ENCODE measurements at places on chromosomes 3 and 15. TPM values are rescaled to one million over a fixed set of nuclear protein-coding genes. Genes with fewer than 3 reads are reported as not detected.

- DNase-seq: no peak
- H3K4me3 ChIP-seq: peak overlapping the region; percentile 17
- peak overlapping the region; percentile 37 for H3K27ac ChIP-seq
- peaks cover 15% of the 10 kb centered on the region for H3K36me3 ChIP-seq
- no peaks in the 10 kb centered on the region for H3K27me3 ChIP-seq
These were observed 8.3 kb downstream of the ANXA2 start for GRCh38 chr15:60389261-60390077.

- no peak overlapping the region for H3K4me3 ChIP-seq
- H3K27me3 ChIP-seq: no peaks in the 10 kb centered on the region
- H3K27ac ChIP-seq: no peak overlapping the region
- no peaks in the 10 kb centered on the region for H3K4me1 ChIP-seq
- H3K36me3 ChIP-seq: no peaks in the 10 kb centered on the region
- DNase-seq: no peak
These were observed 169.6 kb downstream of the CFAP20DC start for GRCh38 chr3:58880182-58880581.

GRCh38 chr3:31384117-31384516 is 148.6 kb upstream of the STT3B start:
- no peaks in the 10 kb centered on the region for H3K27me3 ChIP-seq
- H3K27ac ChIP-seq: no peak overlapping the region
- no peak for DNase-seq
- no peaks in the 10 kb centered on the region for H3K36me3 ChIP-seq

DNA sequence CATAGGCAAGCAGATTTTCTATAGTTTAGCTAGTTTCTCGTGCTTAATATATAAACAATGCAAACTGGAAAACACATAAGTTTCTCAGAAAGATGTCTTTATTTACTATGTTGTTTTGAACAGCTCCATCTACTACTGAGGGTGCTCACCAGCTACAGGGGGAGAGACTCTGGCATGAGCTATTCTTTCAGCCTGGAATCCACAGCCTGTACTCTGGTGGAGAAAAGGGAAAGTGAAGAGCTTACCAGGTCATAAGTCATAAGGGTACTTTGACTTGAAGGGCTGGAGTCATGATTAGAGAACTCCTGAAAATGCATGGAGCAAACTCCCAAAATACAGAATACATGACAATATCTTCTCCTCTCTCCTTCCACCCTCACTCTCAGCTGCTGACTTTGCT is 4.4 kb upstream of the AVEN start:
- H3K36me3 ChIP-seq: no peaks in the 10 kb centered on the region
- no peak overlapping the region for H3K27ac ChIP-seq
- peaks cover 7% of the 10 kb centered on the region for H3K4me1 ChIP-seq
- H3K27me3 ChIP-seq: no peaks in the 10 kb centered on the region

SCN11A gene
- total RNA-seq: 0.10 TPM

GRCh38 chr3:107028086-107028485 is 349.2 kb upstream of the CCDC54 start:
- H3K36me3 ChIP-seq: no peaks in the 10 kb centered on the region
- no peaks in the 10 kb centered on the region for H3K27me3 ChIP-seq
- no peaks in the 10 kb centered on the region for H3K4me1 ChIP-seq
- H3K27ac ChIP-seq: no peak overlapping the region
- DNase-seq: no peak
- no peak overlapping the region for H3K4me3 ChIP-seq

GRCh38 chr3:75012791-75013331 is 398.4 kb upstream of the CNTN3 start:
- H3K4me3 ChIP-seq: no peak overlapping the region
- no peaks in the 10 kb centered on the region for H3K27me3 ChIP-seq
- no peaks in the 10 kb centered on the region for H3K4me1 ChIP-seq
- no peak overlapping the region for H3K27ac ChIP-seq
- DNase-seq: no peak
- no peaks in the 10 kb centered on the region for H3K36me3 ChIP-seq

CALML4 gene
- 6.1 TPM for total RNA-seq

DNA sequence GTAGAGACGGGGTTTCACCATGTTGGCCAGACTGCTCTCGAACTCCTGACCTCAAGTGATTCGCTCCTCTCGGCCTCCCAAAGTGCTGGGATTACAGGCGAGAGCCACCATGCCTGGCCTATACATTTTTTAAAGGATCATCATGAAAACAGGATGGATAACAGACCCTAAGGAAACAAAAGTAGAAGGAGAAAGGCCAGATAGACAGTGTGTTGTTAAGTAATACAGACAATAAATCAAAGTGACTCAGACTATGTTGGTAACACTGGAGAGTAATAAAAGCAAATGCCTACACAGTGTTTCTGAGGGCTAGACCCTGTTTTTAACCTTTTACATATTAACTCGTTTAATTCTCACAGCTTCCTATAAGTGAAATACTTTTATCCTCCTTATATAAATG is 133.8 kb upstream of the MCTP2 start:
- H3K36me3 ChIP-seq: no peaks in the 10 kb centered on the region
- H3K27ac ChIP-seq: no peak overlapping the region
- DNase-seq: no peak
- H3K4me3 ChIP-seq: no peak overlapping the region
- no peaks in the 10 kb centered on the region for H3K27me3 ChIP-seq
- no peaks in the 10 kb centered on the region for H3K4me1 ChIP-seq

DNA sequence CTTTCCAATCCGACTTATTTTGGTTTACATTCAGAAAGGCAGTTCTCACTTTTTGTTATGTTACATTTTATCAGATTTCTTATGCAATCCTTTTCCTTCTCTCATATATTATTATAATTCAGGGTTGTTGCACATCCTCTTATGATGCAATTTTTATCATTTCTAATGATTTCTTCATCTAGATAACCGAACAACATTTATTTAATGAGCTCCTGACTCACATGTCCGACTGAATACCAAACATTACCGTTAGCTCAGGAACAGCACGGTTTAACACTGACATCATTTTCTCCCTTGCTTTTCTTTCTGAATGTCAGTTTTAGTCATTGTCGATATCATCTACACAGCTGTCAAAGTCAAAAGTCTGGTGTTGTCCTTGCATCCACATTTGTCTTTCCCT is 199.2 kb downstream of the BCHE start:
- H3K27ac ChIP-seq: no peak overlapping the region
- H3K27me3 ChIP-seq: no peaks in the 10 kb centered on the region
- no peaks in the 10 kb centered on the region for H3K36me3 ChIP-seq
- DNase-seq: no peak
- no peaks in the 10 kb centered on the region for H3K4me1 ChIP-seq
- no peak overlapping the region for H3K4me3 ChIP-seq

NR1I2 gene
- total RNA-seq: 0.37 TPM

SLC9C1 gene
- not detected for total RNA-seq

- no peak overlapping the region for H3K27ac ChIP-seq
- H3K4me3 ChIP-seq: no peak overlapping the region
- DNase-seq: no peak
These were observed 38.5 kb downstream of the HDC start for GRCh38 chr15:50227076-50227475.

- no peaks in the 10 kb centered on the region for H3K36me3 ChIP-seq
- no peaks in the 10 kb centered on the region for H3K27me3 ChIP-seq
- no peak overlapping the region for H3K4me3 ChIP-seq
- peak overlapping the region; percentile 57 for H3K27ac ChIP-seq
- peak; percentile 84 for DNase-seq
These were observed 88.8 kb upstream of the HES1 start for GRCh38 chr3:194046995-194047645.

KCNAB1 gene
- 3.1 TPM for total RNA-seq

GRCh38 chr15:71334873-71335272 is 219.6 kb downstream of the THSD4 start:
- no peak overlapping the region for H3K27ac ChIP-seq
- DNase-seq: no peak
- no peaks in the 10 kb centered on the region for H3K27me3 ChIP-seq
- no peak overlapping the region for H3K4me3 ChIP-seq
- peaks cover 19% of the 10 kb centered on the region for H3K4me1 ChIP-seq

- no peaks in the 10 kb centered on the region for H3K4me1 ChIP-seq
- H3K27me3 ChIP-seq: no peaks in the 10 kb centered on the region
- H3K27ac ChIP-seq: no peak overlapping the region
These were observed 105.3 kb downstream of the RARB start for GRCh38 chr3:25533399-25533798.

DNA sequence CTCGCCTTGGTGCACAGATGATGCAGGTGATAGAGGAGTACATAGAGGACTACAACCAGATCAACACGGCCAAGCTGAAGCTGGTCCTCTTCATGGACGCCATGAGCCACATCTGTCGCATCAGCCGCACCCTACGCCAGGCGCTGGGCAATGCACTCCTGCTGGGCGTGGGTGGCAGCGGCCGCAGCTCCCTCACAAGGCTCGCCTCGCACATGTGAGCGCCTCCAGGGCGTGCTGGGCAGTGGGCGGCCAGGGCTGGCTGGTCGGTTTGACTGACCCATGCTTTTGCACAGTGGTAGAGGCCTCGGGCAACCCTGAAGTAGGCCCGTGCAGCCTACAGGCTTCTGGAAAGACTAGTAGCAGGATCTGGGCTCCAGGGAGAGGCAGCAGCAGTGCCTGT is 63.3 kb downstream of the SEMA3G start:
- H3K4me3 ChIP-seq: no peak overlapping the region
- no peaks in the 10 kb centered on the region for H3K4me1 ChIP-seq
- no peaks in the 10 kb centered on the region for H3K27me3 ChIP-seq
- DNase-seq: no peak
- H3K27ac ChIP-seq: no peak overlapping the region

HCN4 gene
- 0.37 TPM for total RNA-seq

DNA sequence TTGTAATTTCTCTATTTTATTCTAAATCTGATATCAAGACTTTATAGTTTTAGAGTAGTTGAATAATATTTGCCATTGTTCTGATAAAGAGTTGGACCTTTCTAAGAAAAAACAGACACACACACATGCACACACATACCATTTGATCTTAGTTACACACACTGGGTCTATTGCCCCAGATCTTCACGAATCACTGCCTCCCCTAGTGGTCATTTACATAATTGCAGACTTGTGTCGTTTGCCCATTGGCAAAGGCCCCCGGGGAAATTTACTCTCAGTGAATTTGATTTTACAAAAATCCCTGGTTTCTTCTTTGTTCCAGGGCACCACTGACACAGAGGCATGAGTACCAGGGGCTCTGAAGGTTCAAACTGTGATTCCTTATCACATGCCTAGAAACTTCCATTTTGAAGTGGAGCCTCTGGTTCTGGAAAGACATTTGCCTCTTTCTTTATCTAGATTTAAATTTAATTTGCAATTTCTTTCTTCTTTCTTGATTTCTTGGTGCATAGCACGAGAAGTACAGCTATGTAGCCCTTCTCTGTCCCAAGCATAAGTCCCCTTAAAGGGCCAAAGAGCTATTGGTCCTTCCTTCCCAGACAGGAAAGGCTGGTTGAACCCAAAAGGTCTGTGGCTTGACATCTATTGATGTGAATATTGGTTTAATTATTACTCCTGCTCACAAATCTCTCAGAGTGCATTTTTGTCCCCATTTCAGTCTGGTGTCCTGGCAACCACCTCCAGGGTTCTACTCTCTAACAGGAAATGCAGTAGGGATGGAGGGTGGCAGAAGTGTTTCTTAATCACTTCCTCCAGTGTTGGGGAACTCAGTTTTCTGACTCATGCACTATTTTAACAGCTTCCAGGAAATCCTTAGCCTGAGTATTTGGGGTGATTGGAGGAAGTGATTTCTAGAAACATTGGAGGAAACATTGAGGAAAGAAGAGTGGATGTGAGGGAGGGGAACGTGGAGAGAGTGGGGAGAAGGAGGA is 32.4 kb upstream of the SLC6A11 start:
- H3K4me1 ChIP-seq: no peaks in the 10 kb centered on the region
- H3K36me3 ChIP-seq: no peaks in the 10 kb centered on the region
- no peak overlapping the region for H3K4me3 ChIP-seq
- H3K27ac ChIP-seq: no peak overlapping the region

TMPRSS7 gene
- 0.15 TPM for total RNA-seq

GRCh38 chr3:139355476-139355875 is 11.7 kb downstream of the MRPS22 start:
- no peak for DNase-seq
- no peak overlapping the region for H3K27ac ChIP-seq
- no peaks in the 10 kb centered on the region for H3K27me3 ChIP-seq

DNA sequence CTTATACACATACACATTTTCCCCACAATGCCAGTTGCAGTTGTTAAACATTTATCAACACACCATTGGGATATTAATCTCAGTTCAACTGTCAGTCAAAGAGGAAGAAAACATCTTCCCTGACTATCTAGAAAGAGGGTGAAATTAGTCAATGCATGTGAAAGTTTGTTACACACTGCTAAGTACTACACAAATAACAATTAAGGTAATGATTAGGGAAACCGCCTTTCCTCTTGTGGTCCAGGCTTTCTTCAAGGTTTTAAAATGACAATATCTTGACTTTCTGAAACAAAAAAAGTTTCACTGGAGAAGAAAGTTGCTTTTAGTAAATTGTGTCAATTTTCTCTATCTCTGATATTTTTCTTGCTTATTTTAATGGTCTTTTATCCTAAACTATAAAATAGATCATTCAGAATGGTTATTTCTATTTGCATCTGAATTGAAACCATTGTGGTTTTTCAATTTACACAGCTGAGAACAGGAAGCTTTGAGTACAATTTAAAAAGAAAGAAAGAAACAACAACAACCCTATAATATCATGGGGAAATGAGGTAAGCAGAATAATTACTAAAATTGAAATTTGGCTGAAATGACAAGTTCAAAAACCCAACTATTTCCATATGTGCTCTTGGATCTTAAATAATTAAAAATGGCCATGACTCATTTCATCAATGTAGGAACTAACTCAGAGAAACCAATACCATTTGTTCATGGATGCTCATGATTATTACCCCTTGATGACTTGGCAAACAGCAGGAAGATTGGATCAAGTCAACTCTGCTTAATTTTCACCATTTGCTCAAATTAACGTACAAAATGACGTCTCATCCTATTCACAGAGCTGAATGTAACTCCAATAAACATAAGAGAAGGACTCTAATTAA is 31.7 kb downstream of the GPR149 start:
- H3K4me1 ChIP-seq: no peaks in the 10 kb centered on the region
- no peaks in the 10 kb centered on the region for H3K27me3 ChIP-seq

ERICH6 gene
- not detected for total RNA-seq

GRCh38 chr3:139312959-139313358 is 30.9 kb upstream of the MRPS22 start:
- H3K4me3 ChIP-seq: no peak overlapping the region
- no peaks in the 10 kb centered on the region for H3K4me1 ChIP-seq
- no peak overlapping the region for H3K27ac ChIP-seq
- DNase-seq: no peak

GRCh38 chr3:160312014-160312624 is 86.9 kb downstream of the C3orf80 start:
- peaks cover 5% of the 10 kb centered on the region for H3K36me3 ChIP-seq
- no peaks in the 10 kb centered on the region for H3K27me3 ChIP-seq
- no peak overlapping the region for H3K4me3 ChIP-seq
- H3K4me1 ChIP-seq: no peaks in the 10 kb centered on the region
- DNase-seq: no peak

CCDC39 gene
- total RNA-seq: 0.34 TPM

CHRNA7 gene
- 5.2 TPM for total RNA-seq

CLDN16 gene
- 0.30 TPM for total RNA-seq

- no peak for DNase-seq
- no peaks in the 10 kb centered on the region for H3K4me1 ChIP-seq
- no peak overlapping the region for H3K4me3 ChIP-seq
- no peaks in the 10 kb centered on the region for H3K27me3 ChIP-seq
- H3K36me3 ChIP-seq: no peaks in the 10 kb centered on the region
These were observed 43.3 kb downstream of the GABRB3 start for GRCh38 chr15:26729581-26729980.
